Muscle of arm (tissue), 14 donors: ENCODE measurements at places on chromosomes 16 and 17.

- DNase-seq = no peak
Measured at GRCh38 chr17:35081638-35082037, 18.1 kb upstream of the RFFL start.

- no peak for DNase-seq
Measured at GRCh38 chr16:17287166-17287800, 183.5 kb downstream of the XYLT1 start.

- no peak for DNase-seq
Measured at GRCh38 chr16:59950431-59950830, 1216.3 kb upstream of the GOT2 start.

DNA sequence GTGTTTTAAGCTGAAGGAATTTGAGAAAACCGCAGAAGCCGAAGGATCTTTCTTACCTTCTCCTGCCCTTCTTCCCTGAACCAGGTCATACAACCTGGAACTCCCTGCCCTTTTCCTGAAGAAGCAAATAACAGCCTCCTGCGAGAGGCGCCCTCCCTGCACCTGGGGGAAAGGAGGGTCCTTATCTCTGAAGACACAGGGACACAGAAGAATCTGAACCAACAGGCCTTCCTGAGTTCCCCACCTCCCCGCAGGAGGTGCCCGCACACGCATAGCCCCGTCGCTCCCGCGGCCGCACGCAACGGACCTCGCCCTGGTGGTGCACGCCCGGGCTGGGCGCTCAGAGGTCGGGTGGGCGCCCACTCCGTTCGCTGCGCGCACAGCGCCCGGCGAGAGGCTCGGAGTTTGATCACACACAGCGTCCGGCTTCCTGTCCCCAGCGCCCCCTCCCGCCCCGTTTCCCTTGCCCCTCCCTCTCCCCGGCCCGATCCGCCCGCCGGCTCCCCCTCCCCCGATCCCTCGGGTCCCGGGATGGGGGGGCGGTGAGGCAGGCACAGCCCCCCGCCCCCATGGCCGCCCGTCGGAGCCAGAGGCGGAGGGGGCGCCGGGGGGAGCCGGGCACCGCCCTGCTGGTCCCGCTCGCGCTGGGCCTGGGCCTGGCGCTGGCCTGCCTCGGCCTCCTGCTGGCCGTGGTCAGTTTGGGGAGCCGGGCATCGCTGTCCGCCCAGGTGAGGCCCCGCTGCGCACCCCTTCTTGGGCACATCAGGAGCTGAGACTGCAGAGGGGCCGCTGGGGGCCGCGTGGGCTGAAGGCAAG lies at the start of gene TNFSF12:
TNFSF12 (plus strand) TSS at position 474 of the 816 bp plus-strand sequence; CDS start at position 570, 96 bp downstream.
- no peak for DNase-seq

- no peak for DNase-seq
Measured at GRCh38 chr17:58996968-58997367, 109.7 kb downstream of the TRIM37 start.

DNA sequence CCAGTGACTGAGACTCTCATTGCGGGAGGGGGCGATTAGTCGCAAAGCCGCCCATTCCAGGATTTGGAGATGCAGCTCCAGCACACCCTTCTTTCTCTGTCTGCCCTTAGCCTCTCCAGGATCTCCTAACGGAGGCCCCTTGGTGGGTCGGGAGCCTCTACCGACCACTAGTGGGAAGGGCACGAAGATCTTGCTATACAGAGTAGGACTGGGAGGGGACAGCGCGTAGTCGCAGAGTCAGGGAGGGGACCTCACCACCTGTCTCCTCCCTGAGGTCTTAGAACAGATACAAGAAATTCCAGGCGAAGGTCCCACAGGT lies 588 bp upstream of the SMTNL2 start:
- DNase-seq = no peak

DNA sequence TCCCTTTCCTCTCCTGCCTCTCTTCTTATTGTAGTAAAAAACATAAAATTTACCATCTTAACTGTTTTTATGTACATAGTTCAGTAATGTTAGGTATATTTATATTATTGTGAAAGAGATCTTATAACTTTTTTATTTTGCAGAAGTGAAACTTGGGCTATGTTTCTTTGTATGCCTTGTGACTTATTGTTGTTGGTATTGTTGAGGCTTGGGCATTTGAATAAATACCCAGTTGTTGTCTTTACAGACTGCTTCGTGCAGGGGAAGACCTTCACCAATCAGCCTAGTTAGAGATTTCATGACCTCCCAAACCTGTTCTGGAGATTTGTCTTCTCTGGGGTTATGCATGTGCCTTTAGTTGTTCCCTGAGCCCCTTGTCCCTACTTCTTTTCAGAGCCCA lies 31.9 kb downstream of the REXO5 start:
- DNase-seq = no peak

DNA sequence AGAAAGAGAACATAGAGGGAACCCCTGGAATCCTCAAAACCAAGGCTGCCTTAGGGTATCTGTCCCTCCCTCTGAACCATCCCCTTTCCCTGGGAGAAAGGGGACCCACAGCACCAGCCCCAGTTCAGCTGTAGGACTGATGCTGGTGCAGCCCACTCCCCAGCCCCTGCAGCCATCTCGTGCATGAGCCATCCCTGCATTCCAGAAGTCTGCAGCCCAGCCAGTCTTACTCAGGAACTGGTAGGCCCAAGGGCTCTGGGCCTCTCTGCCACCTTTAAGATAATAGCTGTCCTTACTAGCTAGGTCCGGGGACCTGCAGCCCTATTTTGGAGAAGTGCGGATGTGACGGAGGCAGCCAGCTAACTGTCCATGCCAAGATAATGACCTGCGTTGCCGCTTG lies 6.0 kb upstream of the EVPL start:
- no peak for DNase-seq

GRCh38 chr16:17417740-17418139 lies 53.0 kb downstream of the XYLT1 start:
- DNase-seq = no peak

DNA sequence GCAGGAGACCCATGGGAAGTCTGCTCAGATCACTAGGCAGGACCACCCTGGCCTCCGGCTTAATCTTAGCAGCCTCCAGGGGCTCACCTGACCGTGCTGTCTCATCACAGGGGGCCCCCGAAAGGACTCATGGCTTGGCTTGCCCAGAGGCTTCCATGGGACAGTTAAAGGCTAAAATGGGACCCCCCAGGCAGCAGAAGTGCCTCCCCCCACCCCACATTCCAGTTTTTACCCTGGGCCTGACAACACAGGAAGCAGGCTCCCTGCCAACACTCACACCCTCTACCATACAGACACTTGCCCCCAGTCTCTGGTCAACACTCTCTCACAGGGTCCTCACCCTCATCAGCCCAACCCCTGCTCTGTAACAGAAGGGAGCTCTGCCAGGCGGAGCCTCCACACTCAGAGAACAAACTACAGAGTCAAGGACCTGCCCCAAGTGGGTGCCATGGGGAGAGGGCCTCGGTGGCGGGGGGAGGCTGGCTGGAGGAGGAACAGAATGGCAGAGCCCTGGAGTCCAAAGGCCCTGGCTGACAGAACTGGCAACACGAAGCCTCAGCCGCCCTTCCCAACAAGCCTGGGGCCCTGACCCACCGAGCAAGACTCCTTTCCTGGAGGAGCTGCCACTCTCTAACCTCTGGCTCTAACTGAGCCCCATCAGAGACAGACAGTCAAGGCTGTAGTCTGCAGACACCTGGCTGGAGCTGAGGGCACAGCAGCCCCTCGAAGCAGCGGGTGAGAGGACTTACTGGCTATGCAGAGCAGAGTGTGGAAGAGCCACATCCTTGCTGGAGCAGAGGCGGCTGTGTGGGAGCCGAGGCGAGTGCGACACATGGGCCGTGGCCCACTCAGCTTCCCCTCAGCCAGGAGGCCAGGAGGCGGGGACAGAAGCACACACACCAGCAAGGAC lies at the start of gene ITGAE:
ITGAE (minus strand) TSS at position 827 of the 910 bp plus-strand sequence; CDS start at position 783, 44 bp downstream.
- no peak for DNase-seq

DNA sequence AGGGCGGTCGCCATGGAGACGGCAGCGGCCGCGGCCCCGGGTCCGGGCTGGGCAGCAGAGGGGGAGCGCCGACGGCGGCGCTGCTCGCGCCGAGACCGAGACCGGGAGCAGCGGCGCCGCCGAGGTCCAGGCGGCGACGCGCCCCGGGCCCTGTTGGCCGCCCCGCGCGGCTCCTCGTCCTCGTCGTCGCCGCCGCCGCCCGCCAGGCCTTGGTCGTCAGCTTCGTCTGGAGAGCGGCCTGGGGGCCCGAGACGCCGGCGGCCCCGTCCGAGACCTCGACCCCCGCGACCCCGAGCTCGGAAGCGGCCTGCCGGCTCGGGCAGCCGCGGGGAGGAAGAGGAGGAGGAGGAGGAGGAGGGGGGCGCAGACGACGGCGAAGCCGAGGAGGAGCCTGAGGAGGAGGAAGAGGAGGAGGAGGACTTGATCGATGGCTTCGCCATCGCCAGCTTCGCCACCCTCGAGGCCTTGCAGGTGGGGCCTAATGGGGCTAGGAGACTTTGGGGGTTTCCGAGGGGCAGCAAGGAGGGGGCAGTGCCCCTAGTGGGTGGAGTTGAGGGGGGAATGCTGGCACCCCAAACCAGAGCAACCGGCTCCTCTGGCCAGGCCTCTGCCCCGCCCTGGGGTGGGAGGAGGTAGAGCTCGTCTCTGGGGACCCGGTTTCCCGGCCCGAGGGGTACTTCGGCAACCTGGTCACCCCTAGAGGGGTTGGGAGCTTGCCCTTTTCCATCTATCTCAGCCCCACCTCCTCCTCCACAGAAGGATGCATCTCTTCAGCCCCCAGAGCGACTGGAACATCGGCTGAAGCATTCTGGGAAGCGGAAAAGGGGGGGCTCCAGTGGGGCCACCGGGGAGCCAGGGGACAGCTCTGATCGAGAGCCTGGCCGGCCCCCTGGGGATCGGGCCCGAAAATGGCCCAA lies 1.5 kb downstream of the FBRS start:
- no peak for DNase-seq

- peak; percentile 96 for DNase-seq
Measured at GRCh38 chr17:43125133-43125966, at the start of gene BRCA1. TSS of gene BRCA1 (minus strand) at chr17:43125364. CDS start at chr17:43124096, 1,268 bp downstream.

DNA sequence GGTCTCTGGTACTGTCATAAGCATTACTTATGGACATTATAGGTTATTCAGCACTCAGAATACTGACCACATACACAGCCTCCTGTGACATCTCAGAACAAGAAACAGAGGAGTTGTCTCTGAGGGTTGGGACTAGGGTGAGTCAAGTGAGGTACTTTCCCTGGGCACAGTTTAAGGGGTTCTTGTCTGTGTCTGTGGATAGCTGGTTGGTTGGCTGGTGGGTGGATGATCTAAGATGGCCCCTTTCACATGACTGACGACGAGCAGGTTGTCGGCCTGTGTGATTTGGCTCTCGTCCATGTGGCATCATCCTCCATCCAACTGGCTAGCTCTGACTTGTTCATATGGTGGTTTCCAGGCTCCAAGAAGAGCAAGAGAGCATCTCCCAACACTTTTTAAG lies 163.9 kb downstream of the PRKCB start:
- DNase-seq = no peak

DNA sequence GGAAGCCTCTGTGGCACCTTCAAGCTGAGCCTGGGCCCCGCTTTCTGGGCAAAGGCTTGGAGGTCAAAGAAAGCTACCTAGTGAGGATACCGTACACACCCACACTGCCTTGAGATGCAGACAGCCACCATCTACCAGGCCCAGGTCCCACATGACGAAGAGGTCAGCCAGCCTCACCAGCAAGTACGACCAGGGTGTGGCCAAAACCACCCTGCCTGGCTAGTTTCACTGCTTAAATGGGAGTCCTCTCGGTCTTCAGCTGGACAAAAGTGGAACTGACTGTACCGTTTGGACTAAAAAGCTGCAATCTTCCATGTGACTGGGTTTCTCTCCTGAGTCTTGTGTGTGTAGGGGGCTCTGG lies 21.6 kb downstream of the VASN start:
- DNase-seq = no peak

DNA sequence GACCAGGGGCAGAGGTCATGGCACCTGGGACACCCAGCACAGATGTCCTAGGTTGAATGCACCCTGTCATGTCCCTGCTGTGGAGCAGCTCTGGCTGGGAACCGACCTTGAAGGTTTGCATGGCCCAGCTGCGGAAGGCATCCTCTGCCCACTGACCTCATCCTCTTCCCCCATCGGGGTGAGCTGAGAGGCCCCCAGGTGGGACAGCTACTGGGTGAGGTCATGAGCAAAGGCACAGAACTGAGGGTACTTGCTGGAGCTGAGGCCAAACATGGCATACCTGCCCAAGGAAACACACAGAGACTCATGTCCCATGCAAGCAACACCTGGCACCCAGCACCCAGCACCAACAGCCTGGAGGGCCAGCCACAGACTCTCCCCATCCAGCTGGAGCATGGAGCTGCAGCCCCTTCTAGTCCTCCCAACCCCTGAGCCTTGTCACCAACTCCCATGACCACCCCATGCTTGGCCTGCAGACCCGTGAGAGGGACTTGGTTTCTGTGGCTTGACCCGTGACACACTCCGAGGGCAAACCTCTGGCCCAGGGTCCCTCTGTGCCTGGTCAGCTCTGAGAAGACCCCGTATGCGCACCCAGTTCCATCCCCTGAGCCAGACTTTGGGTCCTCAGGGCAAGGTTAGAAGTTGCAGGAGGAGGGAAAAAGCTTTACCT lies 33.1 kb downstream of the LGALS9 start:
- no peak for DNase-seq

DNA sequence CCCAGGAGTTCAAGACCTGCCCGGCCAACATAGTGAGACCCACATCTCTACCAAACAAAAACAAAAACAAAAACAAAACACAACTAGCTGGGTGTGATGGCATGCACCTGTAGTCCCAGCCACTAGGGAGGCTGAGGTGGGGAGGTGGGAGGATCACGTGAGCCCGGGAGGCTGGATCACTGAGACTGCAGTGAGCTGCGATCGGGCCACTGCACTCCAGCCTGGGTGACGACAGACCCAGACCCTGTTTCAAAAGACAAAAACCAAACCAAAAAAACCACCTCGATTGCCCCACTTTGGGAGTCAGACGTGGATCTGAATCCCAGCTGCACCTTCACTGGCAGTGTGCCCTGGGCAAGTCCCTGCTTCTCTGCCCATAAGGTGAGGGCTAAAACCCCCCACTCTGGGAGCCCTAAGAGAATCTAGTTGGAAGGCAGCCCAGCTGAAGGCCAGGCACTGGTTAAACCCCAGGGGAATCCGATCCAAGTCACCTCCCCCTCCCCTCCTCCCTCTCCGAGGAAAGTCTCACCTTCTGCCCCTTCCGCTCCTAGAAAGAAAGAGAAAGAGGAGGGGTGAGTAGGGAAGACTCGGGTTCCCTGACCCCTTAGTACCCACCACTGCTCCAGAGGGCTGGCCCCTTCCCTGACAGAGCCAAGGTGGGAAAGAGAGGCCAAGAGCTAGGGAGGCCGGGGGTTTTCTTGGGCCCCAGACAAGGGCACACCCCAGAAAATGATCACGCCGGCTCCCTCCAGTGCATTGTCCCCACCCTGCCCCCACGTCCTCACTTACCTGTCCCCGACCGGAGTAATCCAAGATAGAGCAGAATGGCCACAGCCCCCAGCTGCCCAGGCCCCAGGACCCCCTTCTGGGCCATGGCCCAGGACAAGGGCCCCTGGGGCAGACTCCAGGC lies 647 bp downstream of the PRSS8 start:
- DNase-seq = no peak

GRCh38 chr16:65967376-65967775 lies 399.1 kb upstream of the CDH5 start:
- no peak for DNase-seq

GRCh38 chr17:77140166-77140877 lies 447 bp upstream of the SEC14L1 start:
- DNase-seq = peak; percentile 100
